ENCODE measurements at places on chromosomes 2 and 18. TPM values are rescaled to one million over a fixed set of nuclear protein-coding genes. Genes with fewer than 3 reads are reported as not detected.

BOK gene
- polyA plus RNA-seq = 12.0 TPM

- no peak for DNase-seq
Observed at GRCh38 chr2:189614585-189614984, 34.0 kb upstream of the SLC40A1 start.

GRCh38 chr2:240593026-240593702 lies 6.6 kb downstream of the CAPN10 start:
- no peak for DNase-seq

DNA sequence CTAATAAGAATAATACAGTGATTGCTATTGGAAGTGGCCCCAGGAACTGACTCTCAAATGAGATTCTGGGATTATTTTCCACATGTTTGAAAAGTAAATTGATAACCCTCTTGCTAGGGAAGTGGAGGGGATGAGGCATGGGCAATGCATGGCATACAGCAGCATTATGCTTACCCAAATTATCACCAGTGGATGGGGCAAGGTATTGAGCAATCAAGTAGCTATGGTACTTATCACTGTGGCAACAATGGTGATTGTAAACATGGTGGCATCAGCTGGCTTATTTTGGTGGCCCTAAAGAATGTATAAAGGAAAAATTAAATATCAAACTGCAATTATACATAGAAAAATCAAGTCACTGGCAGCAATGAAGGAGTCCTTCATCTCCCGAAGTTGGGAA lies 155.1 kb downstream of the FIGN start:
- no peak for DNase-seq

Data from A549 (cell line).